ENCODE measurements at places on chromosomes 3 and 15. TPM values are rescaled to one million over a fixed set of nuclear protein-coding genes. Genes with fewer than 3 reads are reported as not detected.

GRCh38 chr3:195043607-195044339 lies 227.2 kb downstream of the XXYLT1 start:
- no peak for DNase-seq

- DNase-seq = no peak
Observed at GRCh38 chr15:56628893-56629532, 104.3 kb downstream of the ZNF280D start.

GRCh38 chr3:131561511-131561910 lies 58.7 kb upstream of the MRPL3 start:
- DNase-seq = no peak

- no peak for DNase-seq
Observed at GRCh38 chr3:73029321-73029796, 32.1 kb upstream of the EBLN2 start.

DNA sequence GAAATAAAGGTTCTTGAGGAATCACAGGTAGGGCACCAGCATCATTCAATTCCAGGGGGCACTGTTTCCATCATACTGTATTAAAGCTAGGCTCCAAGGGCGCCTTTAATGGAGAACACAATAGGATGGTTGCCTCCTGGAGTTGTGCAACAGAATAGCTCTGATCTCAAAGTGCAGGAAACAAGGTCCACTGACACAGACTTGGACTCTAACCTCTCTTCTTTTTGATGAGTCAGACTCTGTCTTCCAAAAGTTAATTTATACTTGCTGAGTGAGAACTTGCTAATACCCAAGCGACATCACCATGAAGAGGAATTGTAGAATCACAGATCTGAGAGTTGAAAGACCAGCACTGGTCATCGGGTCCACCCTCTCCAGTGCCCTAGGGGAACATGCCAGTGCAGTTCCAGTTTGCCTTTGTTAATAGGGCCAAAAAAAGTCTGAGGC lies 94.4 kb upstream of the PHLDB2 start:
- DNase-seq = no peak

DNA sequence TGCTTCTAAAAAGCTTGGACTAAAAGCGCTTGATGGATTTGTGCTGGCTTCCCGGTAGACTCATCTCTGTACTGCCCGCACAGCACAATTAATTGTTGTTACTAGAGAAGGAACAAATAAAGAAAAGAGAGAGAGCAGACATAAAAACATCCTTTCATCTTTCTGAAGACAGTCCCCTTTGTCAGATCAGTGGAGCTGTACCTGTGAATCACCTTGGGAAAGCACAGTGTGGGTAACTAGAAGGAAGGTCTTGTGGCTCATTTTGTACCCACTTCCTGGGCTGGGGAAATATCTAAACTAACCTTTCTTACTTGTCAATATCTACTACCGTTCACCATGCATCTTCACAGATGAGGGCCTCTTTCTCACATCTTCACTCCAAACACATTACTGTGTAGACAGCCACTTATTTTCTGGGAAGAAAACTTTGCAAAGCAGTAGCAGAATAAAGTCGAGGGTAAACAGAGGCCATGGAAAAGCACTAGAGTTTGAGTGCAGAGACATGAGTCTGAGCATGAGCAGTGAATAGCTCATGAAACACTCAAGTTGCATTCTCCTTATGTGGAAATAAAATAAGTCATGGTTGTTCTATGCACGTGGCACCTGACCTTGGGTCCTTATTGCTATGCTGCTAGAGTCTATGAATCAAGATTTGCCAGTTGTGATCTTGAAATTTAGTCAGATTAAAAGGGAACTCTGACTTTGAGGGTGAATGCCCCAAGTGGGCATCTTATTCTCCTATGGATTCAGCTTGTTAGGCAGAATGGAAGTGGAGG lies 169.3 kb downstream of the LPP start:
- no peak for DNase-seq

GRCh38 chr15:75064846-75065245 lies 41.5 kb downstream of the PPCDC start:
- no peak for DNase-seq

DNA sequence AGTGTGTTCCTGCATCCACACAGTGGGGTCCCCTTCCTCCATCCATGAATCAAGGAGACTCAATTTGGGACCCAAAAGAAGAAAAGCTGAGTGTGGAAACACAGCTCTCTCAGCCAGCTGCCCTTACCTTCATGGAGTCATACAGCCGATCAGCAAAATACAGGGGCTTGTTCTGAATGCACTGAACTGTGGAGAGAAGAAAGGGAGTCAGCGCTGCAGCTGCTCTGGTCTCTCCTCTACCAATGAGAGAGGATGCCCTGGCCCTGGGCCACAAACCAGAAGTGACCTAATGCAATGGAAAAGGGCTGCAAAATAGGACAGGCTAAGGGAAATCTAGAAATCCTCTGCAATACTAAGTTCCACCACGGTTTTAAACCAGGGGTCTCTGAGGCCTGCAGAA lies 46.7 kb downstream of the ANXA2 start:
- DNase-seq = no peak

- DNase-seq = no peak
Observed at GRCh38 chr3:145906755-145907154, 254.2 kb downstream of the PLOD2 start.

GRCh38 chr3:117595615-117596014 lies 886.0 kb downstream of the TUSC7 start:
- DNase-seq = no peak

GRCh38 chr3:58897646-58898045 lies 152.2 kb downstream of the CFAP20DC start:
- DNase-seq = no peak

DNA sequence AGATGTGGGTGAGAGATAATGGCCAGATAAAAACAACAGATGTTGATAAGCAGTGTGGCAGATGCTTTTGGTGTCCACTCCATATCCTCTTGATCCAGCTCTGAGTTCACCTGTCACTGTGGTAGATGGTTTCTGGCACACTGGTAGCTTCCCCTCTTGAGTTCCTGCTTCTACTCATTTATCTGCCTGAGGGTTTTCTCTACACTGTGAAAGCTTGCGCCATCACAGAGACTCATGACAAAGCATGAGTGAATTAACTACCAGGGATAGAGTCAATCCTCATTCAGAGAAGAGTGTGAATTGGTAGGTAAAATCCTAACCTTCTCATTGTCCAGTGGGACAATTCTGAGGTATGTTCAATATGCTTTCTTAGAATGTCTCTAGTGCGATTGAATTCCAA lies 50.0 kb upstream of the ARHGEF26 start:
- no peak for DNase-seq

DNA sequence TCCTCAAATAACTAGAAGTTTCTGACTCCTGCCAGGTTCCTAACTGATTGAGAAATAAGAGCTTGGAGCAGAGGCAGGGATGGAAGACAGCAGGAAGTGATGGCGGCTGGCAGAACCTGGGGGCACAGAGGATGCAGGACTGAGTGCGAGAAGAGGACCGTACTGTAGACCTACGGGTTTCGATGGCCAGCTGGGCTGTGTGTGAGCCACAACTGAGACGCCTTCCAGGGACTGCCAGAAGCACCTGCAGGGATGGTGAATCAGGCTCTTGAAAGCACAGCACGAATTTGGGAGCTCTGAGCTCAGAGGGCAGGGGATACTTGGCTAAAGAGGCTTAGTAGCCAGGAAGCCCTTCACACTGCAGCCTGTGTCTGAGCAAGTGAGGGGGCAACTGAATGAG lies 165.6 kb downstream of the ABHD5 start:
- DNase-seq = no peak

GRCh38 chr3:190209533-190209932 lies 88.8 kb upstream of the P3H2 start:
- DNase-seq = no peak

- DNase-seq = no peak
Observed at GRCh38 chr3:136899622-136900158, 37.7 kb downstream of the NCK1 start.

DNA sequence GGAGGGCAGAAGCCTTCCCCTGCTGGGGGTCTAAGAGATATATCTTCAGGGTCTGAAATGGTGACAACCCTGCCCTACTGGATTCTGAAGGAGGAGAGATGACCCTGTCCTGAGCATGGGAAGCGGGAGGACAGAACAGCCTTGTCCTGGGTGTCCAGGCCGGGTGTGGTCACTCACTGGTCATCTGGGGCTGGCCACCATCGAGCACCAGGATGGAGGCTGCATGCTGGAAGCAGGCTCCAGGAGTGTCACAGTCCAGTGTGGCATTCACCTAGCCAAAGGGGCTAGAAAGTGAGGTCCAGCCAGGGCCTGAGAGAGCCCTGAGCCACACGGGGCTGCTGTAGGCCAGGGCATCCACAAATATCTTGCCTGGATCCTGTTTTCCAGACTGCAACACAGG lies 5.2 kb downstream of the CDHR4 start:
- DNase-seq = no peak

GRCh38 chr15:87680208-87680607 lies 576.3 kb downstream of the NTRK3 start:
- no peak for DNase-seq

DNA sequence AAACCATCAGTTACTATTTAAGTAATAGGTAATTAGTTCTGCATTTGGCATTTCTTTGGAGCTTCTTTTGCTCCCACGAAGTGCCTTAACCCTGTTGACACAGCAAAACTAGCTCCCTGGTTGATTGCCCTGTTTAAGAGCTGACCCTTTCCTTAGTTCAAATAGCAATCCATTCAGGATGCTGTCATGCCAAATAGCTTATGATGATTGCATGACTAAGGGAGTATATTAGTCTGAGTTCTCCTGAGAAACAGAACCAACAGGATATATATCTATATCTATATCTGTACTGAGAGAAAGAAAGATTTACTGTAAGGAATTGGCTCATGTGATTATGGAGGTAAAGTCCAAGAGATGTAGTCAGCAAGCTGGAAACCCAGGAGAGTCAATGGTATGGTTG lies 50.3 kb upstream of the SPRED1 start:
- DNase-seq = no peak

- DNase-seq = no peak
Observed at GRCh38 chr3:109728861-109729494, 391.6 kb upstream of the DPPA4 start.

DNA sequence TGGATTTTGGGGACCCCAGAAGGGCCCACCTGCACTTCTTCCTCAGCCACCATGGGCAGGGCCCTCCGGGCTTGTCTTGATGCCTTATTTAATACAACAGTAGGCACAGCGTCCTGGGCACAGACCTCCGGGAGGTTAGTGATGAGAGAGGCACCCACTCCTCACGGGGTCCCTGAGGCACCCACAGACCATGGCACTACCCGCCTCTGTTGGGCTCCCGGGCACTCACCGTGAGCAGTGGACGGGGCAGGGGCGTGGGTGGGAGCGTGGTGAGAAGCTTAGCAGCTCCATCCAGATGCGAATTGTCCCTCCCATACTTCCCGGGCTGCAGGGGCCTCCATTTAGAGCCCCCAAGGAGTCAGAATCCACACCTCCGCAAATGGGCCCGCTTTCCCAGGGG lies 317 bp upstream of the MESP2 start:
- no peak for DNase-seq

DNA sequence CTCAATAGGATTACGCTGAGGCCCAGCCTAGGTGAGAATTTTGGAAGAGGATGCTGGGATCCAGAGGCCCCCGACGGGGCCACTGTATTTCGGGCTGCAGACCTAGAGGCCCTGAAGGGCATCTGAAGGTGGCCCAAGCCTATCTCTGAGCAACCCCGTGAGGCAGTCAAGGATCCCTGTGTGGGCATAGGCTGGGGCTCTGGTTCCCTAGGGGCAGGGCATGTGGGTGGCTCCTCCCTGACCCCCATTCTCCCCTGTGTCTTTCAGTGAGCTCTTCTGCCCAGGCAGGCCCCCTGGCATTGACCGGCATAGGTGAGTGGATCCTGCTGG lies 216.0 kb downstream of the SNRPN start:
- no peak for DNase-seq

DNA sequence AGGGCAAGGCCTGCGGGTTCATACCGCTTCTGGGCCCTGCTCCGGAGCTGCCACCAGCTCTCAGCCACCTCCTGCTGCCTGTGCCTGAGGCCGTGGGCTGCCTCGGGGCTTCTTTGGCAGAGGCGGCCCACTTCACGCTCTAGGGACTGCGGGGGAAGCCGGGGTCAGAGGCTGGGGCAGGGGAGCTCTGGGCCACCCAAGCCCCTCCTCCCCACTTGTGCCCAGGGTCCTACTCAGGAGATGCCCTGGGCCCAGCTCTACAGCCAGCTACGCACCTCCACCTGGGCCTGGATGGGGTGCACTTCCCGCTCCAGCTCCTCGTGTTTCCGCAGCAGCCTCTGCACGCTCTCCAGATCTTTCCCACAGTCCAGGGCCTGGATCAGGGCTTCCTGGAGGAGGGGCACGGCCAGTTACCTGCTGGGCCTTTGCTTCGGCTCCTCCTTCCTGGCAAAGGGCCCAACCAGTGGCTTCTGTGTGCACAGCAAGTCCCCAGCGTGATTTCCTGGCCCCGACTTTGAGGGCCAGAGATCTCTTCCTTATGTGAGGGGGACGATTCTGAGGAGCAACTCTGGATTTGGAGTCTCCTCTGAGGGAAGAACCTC lies 24.0 kb downstream of the PLA2G4B start:
- DNase-seq = no peak

DNA sequence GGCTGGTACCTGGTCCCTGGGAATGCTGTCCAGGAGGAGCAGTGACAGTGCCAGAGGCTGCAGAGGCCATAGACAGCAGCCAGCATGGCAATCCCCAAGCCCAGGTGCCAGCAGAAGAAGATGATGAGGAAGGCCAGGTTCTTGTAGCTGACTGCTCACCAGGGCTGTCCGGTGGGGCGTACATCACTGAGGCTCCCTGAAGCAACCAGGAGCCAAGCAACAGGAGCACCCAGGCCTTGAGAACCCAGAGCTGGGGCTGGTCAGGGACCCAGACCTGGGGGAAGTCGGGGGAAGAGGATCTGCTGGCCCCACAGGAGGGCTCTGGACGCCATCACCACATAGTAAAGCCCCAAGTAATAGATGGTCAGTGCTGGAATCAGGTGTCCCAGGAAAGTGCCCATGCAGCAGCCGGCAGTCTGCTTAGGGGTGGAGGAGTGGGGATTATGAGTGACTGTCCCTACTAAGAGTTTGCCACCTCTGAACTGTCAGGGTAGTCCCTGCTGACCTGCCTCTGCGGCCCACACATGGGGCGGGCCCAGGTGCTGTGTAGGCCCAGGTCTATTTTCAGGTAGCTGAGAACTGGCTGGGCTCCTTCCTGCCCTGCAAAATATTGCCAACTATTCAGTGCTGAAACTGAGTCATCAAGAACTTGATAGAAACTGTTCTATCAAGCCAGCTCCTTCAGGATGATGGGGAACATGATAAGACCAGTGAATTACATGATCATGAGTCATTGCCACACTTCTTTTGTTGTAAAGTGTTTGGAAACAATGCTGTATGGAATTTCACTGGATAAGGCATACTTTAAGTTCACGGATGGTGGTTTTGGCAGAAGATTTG lies 68.7 kb downstream of the CHRD start:
- no peak for DNase-seq

The IL5RA gene
- polyA plus RNA-seq = 0.73 TPM

The SKOR1 gene
- polyA plus RNA-seq = 0.42 TPM

The CPLX3 gene
- not detected for polyA plus RNA-seq

The TM4SF1 gene
- polyA plus RNA-seq = 67.0 TPM

The BCL2A1 gene
- not detected for polyA plus RNA-seq

The APBA2 gene
- 7.4 TPM for polyA plus RNA-seq

The PCSK6 gene
- 6.9 TPM for polyA plus RNA-seq

The CAMK1 gene
- 21.4 TPM for polyA plus RNA-seq

The SCAP gene
- polyA plus RNA-seq = 75.7 TPM

The DNAH1 gene
- 5.7 TPM for polyA plus RNA-seq

The PRTG gene
- 16.0 TPM for polyA plus RNA-seq

The MYRIP gene
- polyA plus RNA-seq = 1.1 TPM

Measured in left renal pelvis (tissue), 4 donors.